RPMI7951 (cell line): ENCODE measurements at places on chromosomes 4 and X. TPM values are rescaled to one million over a fixed set of nuclear protein-coding genes. Genes with fewer than 3 reads are reported as not detected.
A peak's percentile ranks its signal among the peaks of the same experiment; 100 is the strongest.

DNA sequence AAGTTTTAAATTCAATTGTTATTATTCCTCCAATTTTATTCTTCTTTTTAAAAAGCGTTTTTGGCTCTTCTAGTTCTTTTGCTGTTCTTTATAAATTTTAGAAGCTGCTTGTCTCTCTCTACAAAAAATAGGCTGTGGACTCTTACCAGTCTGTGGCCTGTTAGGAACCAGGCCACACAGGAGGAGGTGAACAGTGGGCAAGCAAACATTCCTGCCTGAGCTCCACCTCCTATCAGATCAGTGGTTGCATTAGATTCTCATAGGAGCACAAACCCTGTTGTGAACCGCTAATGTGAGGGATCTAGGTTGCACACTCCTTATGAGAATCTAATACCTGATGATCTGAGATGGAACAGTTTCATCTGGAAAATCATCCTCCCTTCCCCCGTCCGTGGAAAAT lies 23.1 kb downstream of the JADE3 start:
- DNase-seq: no peak

- peak; percentile 3 for DNase-seq
Measured at GRCh38 chrX:37371578-37371991, 22.4 kb downstream of the PRRG1 start.

Gene CCNA2
- total RNA-seq: 187 and 194 TPM in 2 replicates

- DNase-seq: no peak
Measured at GRCh38 chr4:146108756-146109155, 66.8 kb upstream of the LSM6 start.

Gene FRMPD3
- not detected in 2 replicates for total RNA-seq

Gene DNAAF6
- total RNA-seq: not detected in 2 replicates

DNA sequence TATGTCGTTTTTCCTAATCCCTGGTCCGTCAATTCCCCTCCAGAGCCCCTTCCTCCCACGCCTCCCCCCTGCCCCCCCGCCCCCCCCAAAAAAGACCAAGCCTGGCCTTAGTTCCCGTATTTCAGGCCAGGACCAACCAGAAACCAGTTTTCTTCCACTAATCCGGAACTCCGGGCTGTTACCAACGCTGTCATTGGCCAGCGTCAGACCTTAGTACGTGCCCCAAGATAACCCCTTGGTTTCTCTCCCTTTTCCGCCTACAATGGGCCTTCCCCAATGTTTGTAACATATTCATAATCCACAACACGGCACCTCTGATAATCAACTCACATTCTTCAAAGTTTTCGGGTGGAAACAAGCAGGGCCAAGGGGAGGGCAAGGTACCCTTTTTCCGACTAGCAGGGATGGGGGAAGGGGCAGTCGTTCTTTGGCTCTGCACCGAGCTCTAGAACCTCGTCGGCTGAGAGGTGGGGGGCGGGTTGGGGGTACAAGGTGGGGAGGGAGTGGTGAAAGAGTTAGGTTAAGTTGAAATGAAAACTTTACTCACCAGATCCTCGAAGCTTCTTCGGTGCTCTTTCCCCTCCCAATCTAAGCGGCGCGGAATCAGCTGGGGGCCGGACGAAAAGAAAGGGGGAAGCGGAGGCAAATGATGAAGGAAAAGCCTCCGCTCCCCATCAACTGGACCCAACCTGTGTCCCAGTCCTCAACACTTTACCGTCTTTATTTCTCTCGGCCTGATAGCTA lies 1.5 kb downstream of the BRWD3 start:
- DNase-seq: peak; percentile 80

Gene FREM3
- total RNA-seq: not detected in 2 replicates

Gene CXCL9
- not detected in 2 replicates for total RNA-seq

DNA sequence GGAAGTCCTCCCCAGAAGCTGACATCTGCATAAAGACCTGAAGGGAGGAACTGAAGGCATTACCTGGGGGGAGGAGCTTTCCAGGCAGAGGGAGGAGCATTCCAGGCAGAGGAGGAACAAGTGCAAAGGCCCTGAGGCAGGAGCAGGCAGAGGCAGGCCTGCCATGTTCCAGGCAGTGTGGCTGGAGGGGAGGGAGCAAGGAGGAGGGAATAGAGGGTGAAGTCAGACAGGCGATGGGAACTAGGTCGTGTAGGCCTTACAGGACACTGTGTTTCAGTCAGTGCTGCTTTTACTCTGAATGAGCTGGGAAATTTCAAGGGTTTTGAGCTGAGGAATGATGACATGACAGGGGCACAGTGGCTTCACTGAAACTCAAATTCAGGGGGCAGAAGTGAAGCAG lies 292.7 kb downstream of the BCOR start:
- DNase-seq: no peak

Gene DGKK
- total RNA-seq: not detected in 2 replicates

DNA sequence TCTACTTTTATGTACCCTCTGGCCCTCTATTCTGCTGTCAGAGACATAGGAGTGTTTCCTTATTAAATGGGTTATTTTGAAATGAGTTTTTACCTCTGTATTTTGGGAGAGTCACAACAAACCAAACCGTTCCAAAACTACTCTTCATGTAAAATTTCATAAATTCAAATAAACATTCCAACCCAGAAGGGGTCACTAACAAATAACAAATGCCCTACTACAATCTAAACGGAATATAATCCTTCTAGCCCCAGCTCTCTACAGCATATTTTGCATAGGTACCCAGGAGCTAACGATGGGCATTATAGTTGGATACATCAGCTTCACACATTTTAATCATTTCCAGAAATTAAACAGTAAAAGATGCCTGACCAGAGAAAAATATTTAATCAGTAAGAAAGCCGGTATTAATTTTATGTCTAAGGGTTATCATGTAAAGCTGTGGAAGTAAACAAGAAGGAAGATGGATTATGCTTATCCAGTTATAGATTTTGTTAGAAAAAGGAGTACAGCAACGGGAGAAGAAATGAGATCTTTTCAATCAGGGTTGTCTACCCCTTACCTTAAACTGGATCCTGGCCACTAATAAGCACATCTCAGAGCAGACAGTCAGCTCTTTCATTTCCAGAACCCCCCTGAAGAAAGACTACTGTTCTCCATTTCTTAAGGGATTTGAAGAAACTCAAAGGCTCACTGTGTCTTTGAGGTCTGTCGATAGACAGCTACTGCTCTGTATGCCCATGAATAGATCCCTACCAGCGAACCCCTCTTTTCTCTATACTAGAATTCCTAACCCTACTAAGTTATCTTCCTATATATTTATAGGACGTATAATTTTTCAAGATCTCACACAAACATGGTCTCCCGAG lies 1.2 kb downstream of the UGDH start:
- no peak for DNase-seq

Gene TLR7
- not detected in 2 replicates for total RNA-seq

- DNase-seq: no peak
Measured at GRCh38 chr4:183257808-183258207, 62.3 kb downstream of the CLDN22 start.

Gene SLC4A4
- total RNA-seq: under 0.01 and 0.29 TPM in 2 replicates

Gene FATE1
- total RNA-seq: not detected in 2 replicates

GRCh38 chr4:27861381-27861787 lies 1000.7 kb downstream of the STIM2 start:
- peak; percentile 2 for DNase-seq

Gene CXXC4
- not detected in 2 replicates for total RNA-seq

Gene CENPVL2
- not detected in 2 replicates for total RNA-seq

- no peak for DNase-seq
Measured at GRCh38 chr4:100889401-100889800, 371.6 kb upstream of the EMCN start.

Gene NAP1L2
- 0.36 and 0.39 TPM in 2 replicates for total RNA-seq

Gene PRDM8
- total RNA-seq: 6.4 and 11.7 TPM in 2 replicates

DNA sequence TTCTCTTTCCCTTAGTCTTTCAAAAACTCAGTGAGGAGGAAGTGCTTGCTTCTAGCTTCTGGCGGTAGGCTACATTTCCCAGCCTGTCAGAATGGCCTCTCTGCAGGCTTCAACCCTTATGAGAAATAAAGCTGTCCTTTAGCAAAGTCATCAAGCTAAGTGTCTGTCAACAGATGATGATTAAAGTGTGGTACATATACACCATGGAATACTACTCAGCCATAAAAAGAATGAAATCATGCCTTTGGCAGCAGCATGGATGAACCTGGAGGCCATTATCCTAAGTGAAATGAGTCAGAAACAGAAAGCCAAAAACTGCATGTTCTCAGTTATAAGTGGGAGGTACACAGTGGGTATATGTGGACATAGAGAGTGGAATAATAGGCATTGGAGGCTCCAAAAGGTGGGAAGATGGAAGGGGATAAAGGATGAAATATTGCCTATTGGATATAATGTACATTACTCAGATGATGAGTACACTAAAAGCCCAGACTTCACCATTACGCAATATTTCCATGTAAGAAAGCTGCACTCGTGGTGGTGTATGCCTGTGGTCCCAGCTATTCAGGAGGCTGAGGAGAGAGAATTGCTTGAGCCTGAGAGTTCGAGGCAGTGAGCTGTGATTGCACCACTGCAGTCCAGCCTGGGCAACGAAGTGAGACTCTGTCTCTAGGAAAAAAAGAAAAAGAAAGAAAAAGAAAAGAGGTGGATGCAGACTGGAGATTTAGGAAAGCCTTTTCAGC lies 7.9 kb downstream of the TRIM2 start:
- DNase-seq: peak; percentile 51

- no peak for DNase-seq
Measured at GRCh38 chr4:3874525-3875110, 108.4 kb downstream of the ADRA2C start.

Gene NXF2
- not detected in 2 replicates for total RNA-seq

DNA sequence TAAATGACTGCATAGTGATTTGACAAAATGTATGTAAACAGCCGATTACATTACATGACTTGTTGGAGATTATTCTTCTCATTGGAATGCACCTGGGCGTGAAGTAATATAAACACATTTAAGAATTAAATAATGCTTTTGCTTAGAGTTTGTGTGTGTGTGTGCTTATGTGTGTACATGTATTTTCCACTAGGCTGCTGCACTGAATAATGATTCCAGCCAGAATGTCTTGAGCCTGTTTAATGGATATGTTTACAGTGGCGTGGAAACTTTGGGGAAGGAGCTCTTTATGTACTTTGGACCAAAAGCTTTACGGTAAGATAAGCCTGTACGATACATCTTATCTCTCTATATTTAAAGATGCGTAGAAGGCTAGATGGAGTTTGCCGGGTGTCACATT lies 12.6 kb downstream of the NEIL3 start:
- no peak for DNase-seq

GRCh38 chrX:129701624-129702069 lies 37.1 kb upstream of the XPNPEP2 start:
- no peak for DNase-seq

DNA sequence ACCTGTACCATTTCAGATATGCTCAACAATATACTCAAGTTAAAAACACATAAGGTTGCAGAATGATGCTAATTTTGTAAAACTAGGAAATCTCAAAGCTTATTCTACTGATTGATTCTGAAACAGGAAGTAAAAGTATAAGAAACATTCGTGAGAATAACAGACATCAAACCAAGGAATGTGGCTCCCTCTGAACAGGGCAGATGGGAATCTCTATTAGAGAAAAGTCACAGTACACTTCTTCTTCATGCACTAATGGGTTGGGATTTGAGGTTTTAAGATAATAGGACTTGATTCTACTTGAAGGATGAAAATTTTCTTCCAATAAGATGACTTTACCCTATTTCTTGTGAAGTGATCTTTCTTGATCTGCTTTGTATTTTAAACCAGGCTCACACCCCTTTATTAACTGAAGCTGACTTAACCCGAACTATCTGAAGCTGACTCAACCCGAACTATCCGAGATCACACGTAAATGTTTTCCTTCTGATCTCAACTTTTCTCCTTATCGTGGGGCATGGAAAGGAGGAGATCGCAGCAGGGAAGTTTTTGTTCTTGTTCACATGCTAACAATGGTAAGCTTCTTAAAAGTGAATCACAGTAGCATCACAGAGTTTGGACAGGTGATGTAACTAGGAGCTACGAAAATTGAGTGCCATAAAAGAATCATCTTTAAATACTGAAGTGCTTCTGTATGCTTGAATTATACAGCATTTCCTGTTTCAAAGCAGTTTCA lies 363.1 kb upstream of the ZFP42 start:
- DNase-seq: no peak

GRCh38 chrX:10356979-10357378 lies 200.2 kb downstream of the CLCN4 start:
- DNase-seq: peak; percentile 9

DNA sequence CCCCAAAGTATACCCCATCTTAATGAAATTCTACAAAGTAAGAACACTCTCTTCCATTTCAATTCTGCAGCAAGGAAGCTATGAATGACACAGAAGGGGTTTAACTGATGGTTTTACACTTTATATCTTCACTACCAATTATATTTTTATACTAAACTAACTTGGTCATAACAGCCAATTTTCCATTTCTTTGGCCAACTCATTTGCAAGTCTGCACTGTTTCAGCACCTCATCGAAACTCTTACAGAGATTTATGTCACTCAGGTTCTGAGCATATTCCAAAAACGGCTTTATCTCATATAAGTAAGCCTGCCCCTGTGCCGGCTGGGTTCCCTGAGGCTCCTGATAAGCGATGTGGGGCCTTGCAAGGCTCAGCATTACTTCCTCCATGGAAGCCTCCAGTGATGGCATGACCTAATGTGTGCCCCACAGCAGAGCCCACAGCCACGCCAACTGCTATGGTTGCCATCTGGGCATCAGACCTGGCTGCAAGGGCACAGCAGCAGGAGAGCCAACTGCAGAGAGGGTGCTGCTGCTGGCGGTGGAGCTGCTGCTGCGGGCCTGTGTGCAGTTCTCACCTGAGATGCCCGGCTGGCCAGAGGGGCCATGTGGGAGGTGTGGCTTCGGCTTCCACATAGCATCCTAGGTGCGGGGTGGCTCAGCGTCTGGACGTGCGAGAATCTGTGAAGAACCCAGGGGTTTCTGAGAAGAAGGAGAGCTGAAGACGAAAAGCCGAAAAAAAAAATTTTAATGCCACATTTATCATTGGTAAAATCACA lies 13.4 kb upstream of the IBSP start:
- no peak for DNase-seq

Gene CSAG3
- total RNA-seq: 2.2 and 8.7 TPM in 2 replicates

DNA sequence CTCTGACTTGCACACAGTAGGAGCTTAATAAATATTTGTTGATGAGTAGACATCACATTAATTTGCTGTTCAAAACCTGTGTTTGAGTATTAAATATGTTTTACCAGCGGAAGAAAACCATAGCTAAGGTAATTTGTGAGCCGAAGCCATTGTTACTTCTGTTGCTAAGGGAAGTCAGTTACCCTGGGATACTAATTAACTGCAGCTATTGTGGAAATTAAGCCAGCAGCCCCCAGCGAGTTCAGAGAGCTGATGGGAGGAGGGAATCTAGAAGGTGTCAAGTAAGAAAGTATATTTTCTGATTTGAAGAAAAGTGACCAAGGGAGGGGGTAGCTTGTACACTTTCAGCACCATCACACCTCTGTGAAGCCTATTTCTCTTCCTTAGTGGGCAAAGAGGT lies 76.7 kb upstream of the IGSF1 start:
- DNase-seq: no peak
